ENCODE measurements at places on chromosomes 12 and 14. TPM values are rescaled to one million over a fixed set of nuclear protein-coding genes. Genes with fewer than 3 reads are reported as not detected.

Gene ASIC1
- polyA plus RNA-seq = 9.1 TPM

DNA sequence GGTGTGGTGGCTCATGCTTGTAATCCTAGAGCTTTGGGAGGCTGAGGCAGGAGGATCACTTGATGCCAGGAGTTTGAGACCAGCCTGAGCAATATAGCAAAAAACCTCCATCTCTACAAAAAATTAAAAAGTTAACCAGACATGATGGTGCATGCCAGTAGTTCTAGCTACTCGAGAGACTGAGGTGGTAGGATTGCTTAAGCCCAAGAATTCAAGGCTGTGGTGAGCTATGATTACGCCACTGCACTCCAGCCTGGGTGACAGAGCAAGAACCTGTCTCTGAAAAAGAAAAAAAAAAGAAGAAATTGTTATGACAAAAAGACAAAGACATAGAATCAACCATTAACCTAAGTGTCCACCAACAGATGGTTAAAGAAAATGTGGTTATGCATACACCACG is 2.1 kb upstream of the ATP23 start:
- no peak for DNase-seq

Gene NKX2-8
- polyA plus RNA-seq = not detected

Gene ABHD12B
- 1.1 TPM for polyA plus RNA-seq

DNA sequence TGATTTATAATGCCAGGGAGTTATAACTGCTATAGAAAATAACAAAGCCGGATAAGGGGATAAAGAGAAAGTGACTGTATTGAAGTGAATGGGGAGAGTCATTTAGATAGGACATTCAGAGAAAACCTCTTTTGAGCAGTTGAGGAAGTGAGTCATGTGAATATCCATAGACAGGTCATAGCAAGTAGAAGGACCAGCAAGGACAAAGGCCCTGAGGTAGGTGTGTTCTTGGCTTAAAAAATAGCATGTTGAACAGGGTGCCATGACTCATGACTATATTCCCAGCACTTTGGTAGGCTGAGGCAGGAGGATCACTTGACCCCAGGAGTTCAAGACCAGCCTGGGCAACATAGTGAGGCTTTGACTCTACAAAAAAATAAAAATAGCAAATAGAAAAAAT is 51.5 kb upstream of the RAP1B start:
- DNase-seq = no peak

DNA sequence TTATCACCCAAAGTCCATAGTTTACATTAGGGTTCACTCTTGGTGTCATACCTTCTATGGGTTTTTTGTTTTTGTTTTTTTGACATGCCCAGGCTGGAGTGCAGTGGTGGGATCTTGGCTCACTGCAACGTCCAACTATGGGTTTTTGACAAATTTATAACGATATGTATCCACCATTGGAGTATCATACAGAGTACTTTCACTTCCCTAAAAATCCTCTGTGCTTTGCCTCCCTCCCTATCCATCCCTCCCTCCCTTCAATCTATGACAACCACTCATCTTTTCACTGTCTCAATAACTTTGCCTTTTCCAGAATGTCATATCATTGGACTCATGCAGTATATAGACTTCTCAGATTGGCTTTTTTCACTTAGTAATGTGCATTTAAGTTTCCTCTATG is 139.0 kb upstream of the CCDC198 start:
- no peak for DNase-seq

- no peak for DNase-seq
Measured at GRCh38 chr12:114921781-114922180, 237.8 kb upstream of the TBX3 start.

- no peak for DNase-seq
Measured at GRCh38 chr14:20781803-20782202, 735 bp downstream of the RNASE6 start.

GRCh38 chr12:118922405-118922804 is 58.9 kb upstream of the SRRM4 start:
- DNase-seq = no peak

Gene SLC5A8
- polyA plus RNA-seq = 0.04 TPM

Gene VASH1
- polyA plus RNA-seq = 45.7 TPM

Gene LRP1-AS
- 0.77 TPM for polyA plus RNA-seq

Gene OR4K15
- polyA plus RNA-seq = not detected

Gene DAO
- polyA plus RNA-seq = not detected

DNA sequence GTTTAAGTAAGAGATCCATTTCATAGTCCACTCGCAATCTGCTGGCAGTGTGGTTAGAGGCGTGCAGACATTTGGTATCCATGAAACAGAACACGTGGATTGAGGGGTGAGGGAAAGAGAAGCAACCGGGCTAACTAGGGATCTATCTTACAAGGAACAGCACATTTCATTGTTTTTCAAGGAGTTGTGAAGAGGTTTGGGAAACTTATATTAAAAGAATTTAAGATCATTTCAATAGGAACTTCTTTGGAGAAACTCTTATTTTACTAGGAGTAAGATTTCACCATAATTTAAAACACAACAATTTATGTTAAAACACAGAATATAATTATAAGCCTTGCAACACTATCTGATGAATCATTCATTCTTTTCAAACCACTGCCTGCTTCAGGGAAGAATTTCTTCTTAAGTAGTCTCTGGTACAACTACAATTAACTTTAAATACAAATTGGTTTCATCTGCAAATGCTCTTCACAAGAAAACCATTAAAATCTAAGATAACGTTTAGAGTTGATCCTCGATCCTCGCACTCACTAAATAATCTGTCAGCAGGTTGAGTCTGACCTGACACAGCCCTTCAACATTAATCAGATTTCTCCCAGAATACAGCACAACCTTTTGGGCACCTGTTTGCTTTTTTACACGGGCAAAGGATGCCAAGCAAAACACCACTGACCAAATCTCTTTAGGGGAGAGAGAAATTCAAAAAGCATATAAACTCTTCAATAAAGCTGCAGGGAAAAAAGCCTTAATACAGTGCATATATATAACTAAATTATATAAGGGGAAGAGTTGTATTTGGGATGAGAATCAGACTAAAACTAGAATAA is 27.3 kb downstream of the PPTC7 start:
- DNase-seq = no peak

- DNase-seq = no peak
Measured at GRCh38 chr12:55982319-55982936, 8.6 kb downstream of the RAB5B start.
